Mesothelial cell of epicardium (in vitro differentiated cells): ENCODE measurements at places on chromosomes 3 and 15.

DNA sequence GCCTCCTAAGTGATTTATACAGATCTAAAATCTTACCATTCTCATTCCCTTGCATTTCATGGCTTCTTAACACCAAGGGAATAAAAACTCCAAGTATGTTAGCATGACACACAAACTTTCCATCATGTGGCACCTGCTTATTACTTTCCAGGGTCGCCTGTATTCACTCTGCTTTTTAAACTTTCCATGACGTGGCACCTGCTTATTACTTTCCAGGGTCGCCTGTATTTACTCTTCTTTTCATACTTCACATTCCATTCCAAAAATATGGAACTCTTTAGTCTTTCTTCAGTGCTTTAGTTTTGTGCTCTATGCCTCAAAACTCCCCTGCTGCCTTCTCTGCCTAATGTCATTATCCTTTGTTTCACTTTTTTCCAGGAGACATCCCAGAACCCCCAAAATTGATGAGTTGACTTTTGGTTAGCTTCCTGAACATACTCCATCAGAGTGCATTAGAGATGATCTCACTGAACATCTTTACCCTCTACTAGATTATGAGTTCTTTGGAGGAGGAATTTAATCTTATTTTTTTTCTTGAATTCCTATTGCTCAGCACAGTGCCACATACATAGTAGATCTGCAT, 47.0 kb downstream of the CALML4 start:
- no peaks in the 10 kb centered on the region for H3K27me3 ChIP-seq
- H3K27ac ChIP-seq = no peak overlapping the region
- peaks cover 9% of the 10 kb centered on the region for H3K4me1 ChIP-seq

DNA sequence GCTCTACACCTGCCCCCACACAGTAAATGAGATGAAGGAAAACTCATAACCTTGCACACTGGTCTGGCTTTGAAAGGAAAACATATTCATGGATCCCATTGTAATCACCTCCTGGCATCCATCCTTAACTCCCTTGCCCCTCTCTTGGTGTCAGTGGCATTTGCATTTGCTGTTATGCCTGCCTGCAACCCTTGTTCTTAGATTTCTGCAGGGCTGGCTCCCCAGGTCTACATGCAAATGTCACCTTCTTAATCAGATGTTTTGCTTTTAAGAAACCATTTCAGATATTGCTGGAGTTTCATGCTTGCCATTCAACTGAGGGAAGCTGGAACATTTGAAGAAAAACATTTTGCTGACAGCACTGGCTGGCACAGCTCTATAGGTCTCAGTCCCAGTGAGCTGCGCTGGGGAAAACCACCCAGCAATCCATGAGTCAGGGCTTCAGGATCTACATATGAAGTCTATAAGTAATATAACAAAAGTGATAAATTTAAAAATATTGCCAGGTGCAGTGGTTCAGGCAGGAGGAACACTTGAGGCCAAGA, 19.1 kb downstream of the LRRC2 start:
- H3K27ac ChIP-seq = no peak overlapping the region
- H3K36me3 ChIP-seq = no peaks in the 10 kb centered on the region
- H3K27me3 ChIP-seq = peaks cover 2% of the 10 kb centered on the region
- H3K4me1 ChIP-seq = peaks cover 9% of the 10 kb centered on the region
- DNase-seq = no peak

DNA sequence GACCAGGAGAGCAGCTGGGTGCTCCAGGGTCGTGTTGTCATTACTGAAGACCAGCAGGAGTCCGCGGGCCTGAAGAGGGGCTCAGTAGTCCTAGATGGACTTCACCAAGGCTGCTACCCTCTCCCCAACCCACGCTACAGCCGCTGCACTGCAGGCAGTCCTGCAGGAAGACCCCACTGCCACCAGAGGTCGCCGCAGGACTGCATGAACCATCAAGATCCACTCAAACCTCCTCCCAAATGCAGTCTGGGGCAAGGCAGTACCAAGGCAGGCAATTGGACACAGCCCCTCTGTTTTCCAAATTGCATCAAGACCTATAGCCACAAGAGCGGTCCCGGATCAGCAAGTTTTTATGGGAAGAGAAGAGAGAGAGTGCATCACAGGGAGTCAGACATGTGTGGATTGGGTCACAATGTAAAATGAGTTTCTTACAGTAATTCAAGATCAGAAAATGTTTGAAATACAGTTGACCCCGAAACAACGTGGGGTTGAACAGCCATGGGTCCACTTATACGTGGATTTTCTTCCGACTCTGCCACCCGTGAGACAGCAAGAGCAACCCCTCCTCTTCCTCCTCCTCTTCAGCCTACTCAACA, 46.7 kb downstream of the DZIP1L start:
- peak; percentile 83 for DNase-seq
- H3K4me3 ChIP-seq = no peak overlapping the region
- no peaks in the 10 kb centered on the region for H3K4me1 ChIP-seq
- H3K27me3 ChIP-seq = no peaks in the 10 kb centered on the region
- H3K36me3 ChIP-seq = peaks cover 10% of the 10 kb centered on the region

- peaks cover 11% of the 10 kb centered on the region for H3K4me1 ChIP-seq
- no peaks in the 10 kb centered on the region for H3K27me3 ChIP-seq
- DNase-seq = no peak
- no peak overlapping the region for H3K4me3 ChIP-seq
These were observed 199.6 kb upstream of the NAALADL2 start for GRCh38 chr3:174659511-174659910.

DNA sequence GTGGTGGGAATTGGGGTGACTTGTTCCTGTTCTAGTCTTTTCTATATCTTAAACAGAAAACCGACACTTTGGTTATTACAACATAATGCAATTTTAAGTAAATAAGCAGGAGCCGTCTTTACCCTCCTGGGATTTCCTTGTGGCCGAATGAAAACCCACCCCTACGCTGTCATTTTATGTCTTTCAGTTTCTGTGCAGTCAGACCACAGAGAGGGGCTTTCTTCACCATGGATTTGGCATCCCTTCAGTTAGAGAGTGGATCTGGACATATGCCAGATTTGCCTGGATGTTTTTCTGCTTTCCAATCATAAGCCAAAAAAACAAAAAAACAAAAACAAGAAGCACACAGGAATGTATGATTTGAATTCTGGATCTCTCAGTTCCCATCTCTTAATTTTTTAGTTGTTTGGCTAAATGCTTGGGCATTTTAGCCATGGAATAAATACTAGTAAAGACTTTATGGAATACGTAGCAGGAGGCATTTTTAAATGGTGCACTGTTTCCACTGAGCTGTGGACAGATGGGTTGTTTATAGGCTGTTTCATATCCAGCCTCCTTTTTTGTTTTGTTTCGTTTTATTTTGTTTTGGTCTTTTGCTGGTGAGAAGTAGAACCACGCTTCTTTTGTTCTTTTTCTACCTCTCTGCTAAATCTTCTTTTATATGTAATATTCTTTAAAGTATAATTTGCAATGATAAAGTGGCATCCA, 272.9 kb downstream of the FEZF2 start:
- H3K4me3 ChIP-seq = no peak overlapping the region
- peak overlapping the region; percentile 23 for H3K27ac ChIP-seq
- H3K27me3 ChIP-seq = no peaks in the 10 kb centered on the region

GRCh38 chr3:149407898-149408297, 30.4 kb upstream of the TM4SF1 start:
- H3K4me3 ChIP-seq = no peak overlapping the region
- H3K4me1 ChIP-seq = peaks cover 7% of the 10 kb centered on the region
- no peaks in the 10 kb centered on the region for H3K36me3 ChIP-seq
- no peak overlapping the region for H3K27ac ChIP-seq
- no peak for DNase-seq

DNA sequence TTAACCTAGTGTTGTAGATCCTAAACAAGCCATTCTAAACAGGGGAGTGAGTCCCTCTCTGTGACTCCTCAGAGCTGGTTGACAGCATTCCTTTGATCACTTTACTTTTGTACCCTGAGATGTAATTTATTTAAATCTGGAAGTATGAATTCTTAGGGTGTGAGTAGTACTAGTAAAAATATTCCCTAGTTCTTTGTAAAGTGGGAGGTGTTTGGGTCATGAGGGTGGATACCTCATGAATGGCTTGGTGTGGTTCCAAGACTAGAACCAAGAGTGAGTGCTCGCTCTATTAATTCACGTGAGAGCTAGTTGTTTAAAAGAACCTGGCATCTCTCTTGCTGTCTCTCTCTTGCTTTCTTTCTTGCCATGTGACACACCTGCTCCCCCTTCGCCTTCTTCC, 223.7 kb downstream of the SQOR start:
- peaks cover 1% of the 10 kb centered on the region for H3K27me3 ChIP-seq
- H3K36me3 ChIP-seq = no peaks in the 10 kb centered on the region
- peaks cover 2% of the 10 kb centered on the region for H3K4me1 ChIP-seq

DNA sequence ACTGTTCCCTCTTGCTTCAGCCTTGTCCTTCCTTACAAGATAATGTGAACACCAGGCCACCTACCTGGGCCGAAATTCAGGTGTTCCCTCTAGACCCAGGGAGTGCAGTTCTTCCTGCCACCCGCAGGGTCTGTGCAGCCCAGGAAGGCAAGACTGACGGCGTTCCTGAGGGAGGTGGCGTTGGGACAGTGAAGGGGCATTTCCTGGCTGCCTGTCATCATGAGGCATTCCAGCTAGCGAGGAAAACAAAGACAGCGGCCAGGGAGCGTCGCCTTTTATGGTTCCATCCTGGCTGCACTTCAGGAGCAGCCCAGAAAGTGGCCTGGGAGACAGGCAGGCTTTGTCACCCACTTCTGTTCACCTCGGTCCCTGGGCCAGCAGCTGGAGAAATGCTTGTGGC, 84.8 kb upstream of the WNT5A start:
- DNase-seq = no peak
- H3K27me3 ChIP-seq = no peaks in the 10 kb centered on the region
- no peak overlapping the region for H3K4me3 ChIP-seq
- no peaks in the 10 kb centered on the region for H3K36me3 ChIP-seq
- peak overlapping the region; percentile 75 for H3K27ac ChIP-seq

DNA sequence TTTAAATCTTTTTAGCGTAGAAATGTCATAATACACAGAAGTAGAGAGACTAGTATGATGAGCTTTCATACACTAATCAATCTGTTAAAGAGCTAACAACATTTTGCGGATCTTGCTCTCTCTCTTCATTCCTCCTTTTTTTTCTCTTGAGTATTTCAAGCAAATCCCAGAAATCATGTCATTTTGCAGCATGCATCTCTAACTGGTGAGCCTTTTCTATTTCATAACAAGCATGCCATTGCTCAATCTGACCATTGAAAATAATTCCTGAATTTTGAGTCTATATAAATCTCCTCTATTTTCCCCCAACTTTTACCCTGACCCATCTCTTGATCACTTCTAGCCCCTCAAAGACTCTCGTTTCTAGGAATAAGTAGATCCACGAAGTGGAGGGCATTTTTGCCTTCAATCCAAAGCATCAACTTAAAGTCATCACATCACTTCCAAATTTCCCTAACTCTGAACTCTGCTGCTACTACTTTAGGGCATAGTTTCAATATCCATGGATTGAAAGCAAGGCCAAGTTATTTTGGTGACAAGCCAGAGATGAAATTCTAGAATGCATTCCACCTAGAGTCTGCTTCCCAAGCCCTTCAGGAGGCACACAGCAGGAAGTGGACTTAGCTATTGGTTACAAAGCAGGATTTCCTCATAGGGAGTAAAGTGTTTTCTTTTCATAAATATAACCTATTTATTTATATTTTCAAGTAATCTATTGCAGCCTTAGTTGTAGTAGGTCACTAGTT, 253.5 kb upstream of the ZPLD1 start:
- H3K36me3 ChIP-seq = no peaks in the 10 kb centered on the region
- no peak overlapping the region for H3K4me3 ChIP-seq
- DNase-seq = no peak
- no peaks in the 10 kb centered on the region for H3K27me3 ChIP-seq

DNA sequence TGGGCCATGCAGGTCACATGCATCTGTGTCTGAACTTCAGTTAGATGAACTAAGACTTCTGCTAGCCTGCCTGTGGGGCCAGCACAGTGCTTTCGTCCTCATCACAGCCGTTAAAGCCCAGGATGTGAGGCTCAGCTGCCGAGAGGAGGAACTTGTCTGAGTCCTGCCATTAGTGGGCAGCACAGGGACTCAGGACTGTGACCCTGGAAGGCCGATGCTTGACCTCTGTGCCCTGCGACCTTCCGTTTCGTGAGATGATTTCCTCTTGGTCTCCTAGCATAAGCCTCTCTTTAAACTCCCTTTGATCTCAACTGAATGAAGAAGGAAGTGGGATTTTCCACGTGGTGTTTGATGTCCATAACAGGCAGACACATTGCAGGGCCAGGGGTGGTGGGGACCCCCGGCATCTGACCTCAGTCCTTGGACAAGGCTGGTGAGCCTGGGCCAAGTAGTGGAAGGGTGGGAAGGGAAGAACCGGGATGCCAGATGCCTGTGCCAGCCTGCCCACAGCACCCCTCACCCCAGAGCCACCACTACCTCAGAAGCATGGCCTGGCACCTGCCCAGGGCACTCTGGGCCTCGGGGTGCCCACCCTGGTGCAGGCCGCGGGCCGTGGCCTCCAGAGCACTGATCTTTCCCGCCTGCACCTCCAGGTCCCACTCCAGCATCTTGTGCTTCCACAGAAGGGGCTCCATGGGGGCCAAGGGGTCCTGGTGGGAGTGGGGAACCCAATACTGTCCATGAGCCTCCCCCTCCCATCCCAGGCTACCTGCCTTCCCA, 21.6 kb downstream of the PLA2G4B start:
- no peaks in the 10 kb centered on the region for H3K27me3 ChIP-seq
- no peak overlapping the region for H3K4me3 ChIP-seq
- DNase-seq = no peak

DNA sequence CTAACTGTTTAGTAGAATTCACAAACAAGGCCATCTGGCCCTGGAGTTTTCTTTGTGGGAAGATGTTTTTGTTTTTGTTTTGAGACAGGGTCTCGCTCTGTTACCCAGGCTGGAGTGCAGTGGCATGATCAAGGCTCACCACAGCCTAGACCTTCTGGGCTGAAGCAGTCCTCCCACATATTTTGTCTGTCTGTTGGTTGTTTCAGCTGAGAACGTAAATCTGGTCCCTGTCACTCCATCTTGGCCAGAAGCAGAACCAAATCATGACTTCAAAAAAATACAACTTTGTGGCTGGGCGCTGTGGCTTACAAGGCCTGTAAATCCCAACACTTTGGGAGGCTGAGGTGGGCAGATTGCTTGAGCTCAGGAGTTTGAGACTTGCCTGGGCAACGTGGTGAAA, 27.1 kb downstream of the MRAS start:
- H3K36me3 ChIP-seq = peaks cover 26% of the 10 kb centered on the region
- no peaks in the 10 kb centered on the region for H3K27me3 ChIP-seq
- H3K4me3 ChIP-seq = no peak overlapping the region
- no peak for DNase-seq
- peaks cover 21% of the 10 kb centered on the region for H3K4me1 ChIP-seq

- no peaks in the 10 kb centered on the region for H3K27me3 ChIP-seq
- no peak overlapping the region for H3K4me3 ChIP-seq
- DNase-seq = no peak
- no peaks in the 10 kb centered on the region for H3K4me1 ChIP-seq
- H3K27ac ChIP-seq = no peak overlapping the region
These were observed 91.5 kb downstream of the STT3B start for GRCh38 chr3:31624083-31624709.

DNA sequence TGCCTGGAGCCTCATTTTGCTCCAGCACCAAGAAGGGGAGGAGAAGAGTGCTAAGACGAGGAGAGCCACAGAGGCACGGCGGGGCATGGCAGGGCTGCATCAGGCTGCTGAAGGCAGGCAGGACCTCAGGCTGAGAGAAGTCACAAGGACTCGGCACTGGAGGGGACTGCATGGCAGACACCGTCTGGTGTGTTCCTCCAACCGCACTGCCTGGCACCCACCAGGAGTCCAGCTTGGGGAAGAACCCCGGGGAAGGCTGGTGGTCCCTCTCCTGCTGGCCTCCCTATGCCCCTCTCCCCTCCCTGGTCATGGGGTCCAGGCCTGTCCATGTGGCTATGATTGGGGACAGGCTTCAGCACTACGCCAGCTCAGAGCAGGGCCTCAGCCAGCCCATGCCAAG, 153.2 kb upstream of the MEF2A start:
- H3K36me3 ChIP-seq = no peaks in the 10 kb centered on the region
- no peak overlapping the region for H3K4me3 ChIP-seq
- peaks cover 16% of the 10 kb centered on the region for H3K4me1 ChIP-seq
- H3K27me3 ChIP-seq = no peaks in the 10 kb centered on the region
- DNase-seq = no peak
